NCI-H2171 (cell line): ENCODE measurements at places on chromosomes 1 and 21.

- no peak for DNase-seq
Measured at GRCh38 chr1:77742011-77742555, 17.6 kb downstream of the USP33 start.

- no peak for DNase-seq
Measured at GRCh38 chr21:34743831-34744230, 75.0 kb downstream of the CLIC6 start.

- peak; percentile 78 for DNase-seq
Measured at GRCh38 chr1:99685516-99686180, 39.7 kb downstream of the PALMD start.

DNA sequence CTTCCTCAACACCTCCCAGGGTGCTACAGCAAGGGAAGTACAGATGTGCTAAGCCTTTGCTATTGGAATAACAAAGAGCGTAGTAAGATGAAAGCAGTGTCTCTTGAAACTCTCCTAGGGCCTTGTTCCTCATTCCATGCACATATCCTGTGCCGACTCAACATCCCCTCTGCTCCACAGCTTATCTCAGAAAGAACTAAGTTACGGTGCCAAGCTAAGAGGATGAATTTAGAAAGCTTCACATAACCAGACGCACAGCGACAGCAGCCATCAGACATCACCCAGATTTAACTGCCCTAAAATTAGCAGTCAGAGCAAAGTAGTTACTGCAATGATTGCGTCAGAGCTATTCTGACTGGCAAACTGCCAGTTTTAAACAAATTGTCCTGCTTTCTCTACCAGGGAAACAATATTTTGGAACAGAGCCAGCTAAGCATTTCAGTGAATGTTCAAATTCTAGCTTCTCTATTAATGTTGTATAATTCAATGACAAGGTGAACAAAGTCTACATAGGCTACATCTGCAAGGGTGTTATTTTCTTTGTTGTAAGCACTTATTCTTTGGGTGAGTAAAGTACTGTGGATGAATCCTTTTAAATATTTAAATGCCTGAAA is 9.5 kb downstream of the SIPA1L2 start:
- DNase-seq, result peak; percentile 86

DNA sequence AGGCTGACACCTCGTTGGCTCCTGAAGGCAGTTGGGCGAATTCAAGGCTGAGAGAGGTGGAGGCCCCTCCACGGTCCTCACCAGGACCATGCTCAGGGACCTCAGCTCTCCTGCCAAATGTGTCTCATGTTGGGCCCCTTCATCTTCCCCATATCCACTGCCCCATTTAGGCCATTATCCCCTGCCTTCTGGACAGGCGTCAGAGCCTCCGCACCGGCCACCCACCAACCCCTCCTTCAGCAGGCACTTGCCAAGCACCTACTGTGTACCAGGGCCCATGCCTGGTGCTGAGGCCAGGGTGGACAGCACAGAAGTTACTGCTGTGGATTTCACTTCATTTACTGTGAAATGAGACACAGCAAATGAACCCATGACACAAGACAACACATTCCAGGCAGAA is 325.8 kb downstream of the MATN1 start:
- no peak for DNase-seq

DNA sequence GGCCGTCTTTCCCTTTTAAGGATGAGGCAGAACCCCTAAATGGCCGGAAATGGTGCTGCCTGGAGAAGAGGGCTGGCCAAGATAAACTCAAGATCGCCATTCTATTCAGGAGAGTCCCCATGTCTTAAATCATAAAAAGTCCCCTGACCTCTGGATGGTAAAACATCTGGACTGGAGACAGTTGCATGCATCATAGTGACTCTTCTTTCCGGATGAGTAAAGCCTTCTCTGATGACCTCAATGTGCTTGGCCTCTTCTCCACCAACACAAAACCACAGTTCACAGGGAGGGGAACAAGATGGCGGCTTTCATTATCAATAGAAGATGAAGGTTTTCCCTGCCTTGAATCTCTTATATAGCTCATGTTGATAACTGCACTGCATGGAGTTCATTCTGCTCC is 27.5 kb upstream of the H6PD start:
- no peak for DNase-seq

DNA sequence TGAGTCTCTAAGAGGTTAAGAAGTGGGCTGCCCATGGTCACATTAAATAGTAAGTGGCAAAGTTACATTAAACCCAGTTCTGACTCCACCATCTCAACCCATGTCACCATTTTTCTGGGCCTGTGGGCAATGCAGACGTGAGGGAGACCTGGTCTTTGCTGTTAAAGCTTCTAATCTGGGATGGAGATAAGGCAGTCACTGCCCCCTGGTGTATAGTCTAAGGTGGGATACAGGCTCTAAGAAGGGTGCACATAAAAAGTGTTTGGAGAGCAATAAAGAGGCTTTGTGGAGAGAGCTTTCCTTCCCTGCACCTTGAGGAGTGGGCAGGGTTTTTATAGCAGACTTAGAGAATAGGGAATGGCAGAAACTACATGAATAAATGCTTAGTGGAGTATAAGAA is 141.3 kb downstream of the ROR1 start:
- DNase-seq, result no peak

DNA sequence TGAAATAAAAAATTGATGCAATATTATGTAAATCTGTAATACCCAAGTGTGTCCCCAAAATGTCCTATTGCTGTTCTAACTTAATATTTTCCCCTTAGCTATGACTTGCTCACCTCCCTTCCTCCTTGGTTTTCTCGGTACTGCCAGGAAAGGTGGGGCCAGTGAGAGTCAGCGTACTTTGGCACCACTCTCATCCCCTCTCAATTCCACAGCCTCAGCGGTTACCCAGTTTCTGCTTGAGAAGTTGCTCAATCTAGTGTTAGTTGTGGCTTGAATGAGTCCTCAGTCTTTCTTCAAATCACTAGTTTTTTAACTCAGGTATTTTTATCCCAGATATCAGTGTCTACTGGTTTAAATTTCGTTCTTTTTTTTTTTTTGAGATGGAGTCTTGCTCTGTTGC is 32.3 kb downstream of the BCAS2 start:
- DNase-seq, result no peak

GRCh38 chr1:51612447-51612961 is 4.4 kb upstream of the OSBPL9 start:
- DNase-seq, result no peak

- no peak for DNase-seq
Measured at GRCh38 chr1:241627453-241628259, 12.5 kb downstream of the CHML start.
